ENCODE measurements at places on chromosomes 12 and 14.

DNA sequence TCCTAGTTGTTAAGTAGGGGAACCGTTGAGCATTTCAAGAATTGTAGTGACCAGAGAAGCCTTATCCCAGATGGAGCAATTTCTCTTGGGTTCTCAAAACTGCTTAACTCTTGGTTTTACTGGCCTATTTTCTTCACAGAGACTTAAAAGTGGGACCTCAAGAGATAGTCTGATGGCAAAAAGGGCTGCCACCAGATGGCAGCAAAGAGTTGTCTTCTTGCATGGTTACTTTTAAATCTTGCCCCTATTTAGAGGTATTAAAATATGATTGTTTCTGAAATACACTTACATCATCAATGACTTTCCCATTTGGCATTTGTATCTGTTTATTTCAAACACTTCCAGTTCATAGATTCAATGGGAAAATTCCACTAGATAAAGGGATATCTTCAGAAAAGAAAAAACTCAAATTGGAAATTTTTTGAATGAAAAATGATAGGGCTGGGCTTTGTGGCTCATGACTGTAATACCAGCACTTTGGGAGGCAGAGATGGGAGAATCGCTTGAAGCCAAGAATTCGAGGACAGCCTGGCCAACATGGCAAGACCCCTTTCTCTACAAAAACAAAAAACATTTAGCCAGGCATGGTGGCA, 69.9 kb upstream of the CNTN1 start:
- DNase-seq, result peak; percentile 16

GRCh38 chr12:67534681-67535080, 113.9 kb upstream of the DYRK2 start:
- no peak for DNase-seq

DNA sequence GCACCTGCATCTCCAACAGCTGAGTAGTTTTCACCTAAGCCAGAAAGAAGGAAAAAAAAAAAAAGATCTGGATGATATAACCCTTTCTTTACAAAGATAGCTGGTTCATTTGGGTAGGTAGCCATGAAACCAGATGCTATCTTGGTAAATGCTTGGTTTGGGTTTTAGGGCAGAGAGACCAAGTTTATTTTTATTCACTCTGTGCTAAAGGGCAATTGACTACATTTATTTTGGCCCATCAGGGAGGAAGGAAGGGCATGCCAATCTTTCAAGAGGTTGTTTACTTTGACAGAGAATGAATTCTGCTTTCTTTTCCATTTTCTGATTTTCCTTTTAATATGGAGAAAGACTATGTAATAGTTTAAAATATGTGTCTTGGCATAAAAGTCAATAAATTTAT, 91.0 kb downstream of the NTN4 start:
- no peak for DNase-seq

DNA sequence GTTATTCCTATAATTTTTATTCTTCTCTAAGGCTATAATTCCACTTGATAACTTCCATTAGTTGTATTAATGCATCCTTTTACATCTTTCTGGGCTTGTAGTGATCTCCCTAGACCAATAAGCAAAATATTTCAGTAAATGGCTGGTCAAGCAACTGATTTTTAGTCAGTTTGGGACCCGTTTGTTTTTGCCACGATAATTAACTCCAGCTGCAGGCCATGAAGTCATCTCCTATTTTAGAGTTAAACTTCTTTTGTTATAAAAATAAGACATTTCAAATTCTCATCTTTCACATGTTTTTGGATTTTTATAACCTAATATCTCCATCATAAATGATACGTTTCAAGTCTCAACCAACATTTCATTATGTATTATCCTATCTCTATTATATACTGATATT, 49.4 kb downstream of the MAGOHB start:
- DNase-seq, result no peak

DNA sequence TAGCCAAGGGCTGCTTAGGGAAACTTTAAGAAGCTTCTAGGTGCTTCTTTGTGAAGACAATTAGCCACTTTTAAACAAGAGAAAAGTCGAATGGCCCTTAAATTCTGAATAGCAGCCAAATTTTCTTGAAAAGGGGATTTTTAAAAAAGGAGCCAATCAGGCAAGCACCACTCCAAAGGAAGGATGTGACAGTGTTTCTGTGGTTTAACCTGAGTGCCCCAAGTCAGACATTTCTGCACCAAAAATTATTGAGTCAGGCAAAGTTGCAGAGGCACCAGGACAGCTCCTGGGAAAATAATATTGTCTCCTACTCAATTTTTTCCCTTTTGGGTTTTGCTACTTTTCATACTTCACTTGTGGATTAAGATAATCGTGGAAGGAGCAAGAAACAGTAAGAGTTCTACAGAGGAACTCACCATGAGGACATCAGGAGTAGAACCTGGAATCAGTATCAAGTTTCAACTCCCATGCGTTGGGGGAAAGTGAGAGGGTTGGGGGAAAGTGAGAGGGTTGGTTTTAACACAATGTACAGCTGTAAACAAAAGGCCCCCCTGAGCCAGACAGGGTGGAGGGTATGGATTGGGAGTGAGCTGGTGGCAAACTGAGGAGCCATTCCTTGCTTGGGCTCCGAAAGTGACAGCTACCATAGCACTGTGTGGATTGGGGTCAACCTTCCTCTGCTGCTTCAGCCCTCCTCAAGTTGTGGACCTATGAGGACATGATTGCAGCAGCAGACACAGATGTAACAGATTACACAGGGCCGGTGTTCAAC, 90.8 kb downstream of the SLC38A1 start:
- peak; percentile 33 for DNase-seq

DNA sequence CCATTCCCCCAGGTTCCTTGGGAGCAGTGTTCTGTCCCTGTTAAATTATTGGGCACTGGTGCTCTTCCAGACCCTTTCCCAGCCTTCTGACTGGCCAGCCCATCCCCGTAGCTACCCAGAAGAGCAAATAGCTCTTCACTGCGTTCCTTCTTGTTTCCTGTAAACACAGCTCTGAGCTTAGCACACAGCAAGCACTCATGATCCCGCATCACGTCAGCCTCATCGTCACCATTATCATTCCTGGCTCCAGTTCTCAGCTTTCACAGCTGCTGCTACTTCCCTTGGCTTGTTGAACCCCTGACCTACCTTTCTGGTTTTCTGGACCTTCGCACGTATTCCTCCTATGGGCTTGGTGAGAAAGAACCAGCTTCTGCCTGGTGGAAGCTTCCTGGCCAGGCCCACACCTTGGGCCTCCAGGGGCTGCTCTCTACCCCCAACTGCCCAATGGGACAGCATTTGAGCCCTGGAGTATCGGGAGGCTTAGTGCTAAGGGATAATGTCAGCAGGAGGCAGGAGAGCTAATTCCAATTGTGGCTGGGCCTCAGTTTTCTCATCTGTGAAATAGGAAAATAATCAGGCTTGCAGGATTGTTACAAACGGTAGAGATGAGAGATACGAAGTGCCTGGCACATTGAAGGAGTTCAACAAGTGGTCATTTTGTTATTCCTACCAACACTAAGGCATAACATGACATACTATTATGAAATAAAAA, 22.6 kb upstream of the PAPOLA start:
- DNase-seq, result no peak

DNA sequence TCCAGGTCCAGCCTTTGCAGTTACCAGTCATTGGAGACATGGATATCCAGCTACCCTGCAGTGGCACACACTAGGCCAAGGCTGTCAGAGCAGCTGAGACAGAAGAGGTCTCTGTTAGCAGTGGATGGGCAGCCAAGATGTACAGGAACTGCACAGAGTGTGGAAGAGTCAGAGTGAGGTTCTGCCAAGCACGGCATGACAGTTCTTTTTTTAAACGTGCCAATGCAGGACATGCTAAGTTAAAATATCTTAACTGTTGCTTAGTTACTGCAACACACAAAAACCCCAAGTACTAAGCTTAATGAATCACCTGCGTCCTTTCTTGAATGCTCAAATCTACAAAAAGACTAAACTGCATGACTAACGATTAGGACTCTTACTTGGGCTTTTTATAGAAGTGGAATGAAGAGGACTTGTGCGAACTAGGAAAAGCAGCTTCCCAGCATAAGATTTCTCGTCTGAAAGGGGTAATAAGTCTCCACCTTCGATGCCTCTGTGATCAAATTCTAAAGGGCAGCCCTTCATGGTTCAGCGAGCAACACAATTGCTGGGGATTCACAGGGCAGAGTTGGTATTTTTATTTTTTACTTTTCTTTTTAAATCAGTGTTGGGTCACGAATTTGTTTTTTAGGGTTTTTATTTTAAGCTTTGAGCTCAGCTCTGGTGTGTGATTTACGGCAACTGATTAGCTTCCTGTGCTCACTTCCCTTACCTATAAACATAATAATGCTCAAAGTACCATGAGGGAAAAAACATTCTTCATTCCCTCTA, 20.6 kb downstream of the MAPK1IP1L start:
- peak; percentile 71 for DNase-seq

GRCh38 chr12:73632191-73632590, 905.4 kb upstream of the ATXN7L3B start:
- DNase-seq, result no peak

DNA sequence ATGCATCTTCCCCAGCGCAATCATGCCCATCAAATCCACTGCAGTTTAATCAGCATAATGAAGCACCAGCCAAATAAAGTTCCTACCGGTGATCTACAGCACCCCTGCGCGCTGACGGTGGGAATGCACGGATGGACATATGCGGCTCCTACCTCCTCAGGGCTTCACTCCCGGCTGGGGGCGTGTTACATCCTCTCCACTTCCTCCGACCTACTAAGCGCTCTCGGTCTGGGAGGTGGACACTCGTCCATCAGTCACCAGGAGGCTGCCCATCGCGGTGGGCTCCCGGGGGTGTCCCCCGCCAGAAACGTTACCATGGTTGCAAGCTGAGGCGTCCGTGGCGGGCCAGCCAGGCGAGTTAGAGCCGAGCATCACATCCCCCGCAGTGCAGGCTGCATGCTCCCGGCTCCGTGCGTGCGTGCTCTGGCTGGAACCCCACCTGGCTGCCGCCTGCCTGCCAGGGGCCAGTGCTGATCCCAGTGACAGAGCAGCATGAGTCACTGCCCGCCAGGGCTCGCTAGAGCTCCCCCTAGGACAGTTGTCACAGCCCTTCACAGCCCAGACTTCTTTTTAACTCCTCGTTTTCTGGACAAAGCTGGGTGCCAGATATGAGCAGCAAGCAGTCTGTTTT, 73.0 kb downstream of the CIT start:
- peak; percentile 13 for DNase-seq

DNA sequence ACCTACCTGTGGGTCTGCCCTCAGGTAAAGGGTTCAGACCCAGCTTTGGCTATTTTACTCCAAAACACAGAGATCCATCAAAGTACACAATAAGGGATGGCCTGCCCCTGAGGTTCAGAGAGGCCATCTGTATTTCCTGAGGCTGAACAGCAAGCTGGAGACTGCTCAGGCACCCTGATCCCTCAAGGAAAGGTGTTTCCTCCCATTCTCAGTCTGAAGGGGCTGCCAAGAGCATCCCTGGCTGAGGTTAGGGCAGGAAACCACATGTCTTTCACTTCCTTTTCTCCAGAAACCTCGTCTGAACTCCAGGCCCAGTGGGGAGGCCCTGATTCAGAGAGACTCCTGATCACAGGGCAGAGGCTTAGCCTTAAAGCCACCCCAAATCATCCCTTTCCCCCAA, 1.5 kb downstream of the RILPL1 start:
- DNase-seq, result peak; percentile 40

GRCh38 chr12:38776647-38777046, 128.7 kb downstream of the CPNE8 start:
- DNase-seq, result no peak

DNA sequence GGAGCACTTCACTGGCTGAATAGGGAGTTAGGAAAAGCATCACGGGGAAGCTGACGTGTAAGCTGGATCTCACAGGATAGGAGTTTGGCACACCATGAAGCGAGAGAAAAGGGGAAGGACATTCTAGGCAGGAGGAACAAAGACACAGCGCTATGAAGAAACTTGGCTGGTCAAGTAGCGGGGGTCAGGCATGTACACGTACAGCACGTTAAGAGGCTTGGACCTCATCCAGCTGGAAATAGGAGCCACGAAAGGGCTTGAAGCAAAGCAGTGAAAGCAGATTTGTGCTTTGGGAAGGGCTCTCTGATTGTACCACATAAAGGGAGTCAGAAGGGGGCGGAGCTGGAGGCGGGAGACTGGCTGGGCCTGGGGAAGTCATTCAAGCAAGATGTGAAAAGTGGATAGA, 19.6 kb upstream of the GALNT8 start:
- DNase-seq, result no peak

DNA sequence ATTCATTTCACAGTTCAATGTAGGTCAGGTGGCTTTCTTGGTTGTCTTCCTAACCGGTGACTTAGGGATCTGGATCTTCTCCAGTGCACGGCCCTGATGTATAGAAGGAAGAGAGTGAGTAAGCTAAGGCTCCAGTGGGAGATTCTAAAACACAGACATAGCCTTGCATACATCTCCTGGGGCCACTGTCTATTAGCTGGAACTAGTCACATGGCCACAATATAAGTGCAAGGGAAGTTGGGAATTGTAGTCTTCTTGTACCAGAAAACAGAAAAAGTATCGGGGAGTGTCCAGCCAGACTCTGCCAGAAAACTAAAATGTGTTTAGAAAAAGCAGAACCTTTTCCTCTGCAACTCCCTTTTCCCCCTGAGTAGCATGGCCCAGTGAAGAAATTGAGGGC, 531.6 kb downstream of the VRK1 start:
- no peak for DNase-seq

- DNase-seq, result no peak
Measured at GRCh38 chr12:114274131-114274530, 131.8 kb downstream of the TBX5 start.

DNA sequence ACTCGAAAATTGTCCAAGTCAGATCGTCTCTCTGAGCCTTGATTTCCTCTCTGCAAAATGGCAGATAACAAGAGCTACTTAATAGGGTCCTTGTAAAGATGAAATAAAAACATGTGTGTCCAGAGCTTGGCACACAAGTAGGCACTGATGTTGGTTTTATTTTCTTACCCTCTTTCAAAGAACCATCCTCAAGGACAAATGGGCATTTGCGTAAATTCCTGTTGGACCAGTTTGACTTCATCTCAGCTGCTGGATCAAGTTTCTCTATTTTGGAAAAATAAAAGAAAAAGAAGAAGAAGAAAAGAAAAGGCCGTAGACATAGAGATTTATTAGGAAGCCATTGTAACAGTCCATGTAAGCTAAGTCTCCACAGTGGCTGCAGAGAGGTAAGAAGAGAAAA, 47.2 kb downstream of the MAP1LC3B2 start:
- DNase-seq, result no peak

GRCh38 chr12:5003025-5003666, 40.5 kb upstream of the KCNA5 start:
- DNase-seq, result peak; percentile 54

DNA sequence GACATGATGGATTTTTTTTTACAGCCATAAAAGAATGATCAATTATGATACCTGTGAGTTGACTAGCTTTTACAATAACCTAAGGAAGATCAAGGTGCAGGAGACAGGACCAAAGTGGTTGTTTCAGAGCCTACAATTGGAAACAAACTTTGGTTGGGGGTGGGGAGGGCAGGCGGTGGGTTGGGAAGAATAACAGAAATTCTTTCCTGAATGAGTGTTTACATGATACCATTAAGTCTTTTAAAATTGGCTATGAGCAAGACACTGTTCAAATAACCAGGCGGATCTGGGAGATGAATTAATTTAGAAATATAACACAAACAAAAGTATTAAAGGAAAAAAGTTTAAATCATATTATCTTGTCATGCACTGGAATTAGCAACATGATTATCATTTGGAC, 7.2 kb downstream of the NFYB start:
- DNase-seq, result no peak
